ENCODE measurements at places on chromosomes 12 and 14.
A peak's percentile ranks its signal among the peaks of the same experiment; 100 is the strongest.

GRCh38 chr14:91473046-91473445 is 37.1 kb downstream of the PPP4R3A start:
- no peak for DNase-seq

GRCh38 chr14:82046512-82047226 is 513.0 kb upstream of the SEL1L start:
- no peak for DNase-seq

- no peak for DNase-seq
Measured at GRCh38 chr14:49250109-49250508, 336.1 kb downstream of the RPS29 start.

DNA sequence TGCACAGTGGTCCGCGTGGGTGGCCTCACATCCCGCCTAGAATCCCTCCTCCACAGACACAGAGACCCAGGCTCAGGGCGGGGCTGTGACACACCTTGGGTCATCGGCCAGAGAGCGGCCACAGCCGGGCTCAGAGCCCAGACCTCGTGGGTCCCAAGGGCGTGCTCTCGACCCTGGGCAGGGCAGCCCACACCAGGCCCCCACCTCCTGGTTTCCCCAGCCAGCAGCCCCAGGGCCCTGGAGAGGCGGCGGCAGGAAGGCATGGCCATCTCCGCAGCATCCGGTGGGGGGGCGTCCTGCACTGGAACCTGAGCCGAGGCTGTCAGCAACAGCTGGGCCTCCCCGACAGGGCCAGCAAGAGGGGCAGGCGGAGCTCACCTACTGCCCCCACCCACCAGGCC is 15.2 kb downstream of the JAG2 start:
- DNase-seq: no peak

DNA sequence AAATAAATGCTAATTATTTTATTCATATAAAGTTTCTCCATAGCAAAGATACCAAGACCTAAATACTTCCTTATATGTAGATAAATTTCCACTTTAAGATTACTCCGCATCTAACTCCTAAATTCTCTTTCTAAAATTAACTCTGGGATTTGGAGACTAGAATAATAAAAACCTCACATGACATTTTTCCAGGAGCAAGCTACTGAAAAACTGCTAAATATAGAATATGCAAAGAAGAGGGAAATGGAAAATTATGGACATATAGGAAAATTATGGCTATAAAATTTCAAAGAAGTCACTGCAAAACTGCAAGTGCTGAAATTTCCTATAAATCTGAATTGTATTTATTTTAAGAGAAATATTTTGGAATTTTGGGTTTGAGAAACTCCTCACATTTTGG is 186.2 kb downstream of the DUSP6 start:
- DNase-seq: no peak

DNA sequence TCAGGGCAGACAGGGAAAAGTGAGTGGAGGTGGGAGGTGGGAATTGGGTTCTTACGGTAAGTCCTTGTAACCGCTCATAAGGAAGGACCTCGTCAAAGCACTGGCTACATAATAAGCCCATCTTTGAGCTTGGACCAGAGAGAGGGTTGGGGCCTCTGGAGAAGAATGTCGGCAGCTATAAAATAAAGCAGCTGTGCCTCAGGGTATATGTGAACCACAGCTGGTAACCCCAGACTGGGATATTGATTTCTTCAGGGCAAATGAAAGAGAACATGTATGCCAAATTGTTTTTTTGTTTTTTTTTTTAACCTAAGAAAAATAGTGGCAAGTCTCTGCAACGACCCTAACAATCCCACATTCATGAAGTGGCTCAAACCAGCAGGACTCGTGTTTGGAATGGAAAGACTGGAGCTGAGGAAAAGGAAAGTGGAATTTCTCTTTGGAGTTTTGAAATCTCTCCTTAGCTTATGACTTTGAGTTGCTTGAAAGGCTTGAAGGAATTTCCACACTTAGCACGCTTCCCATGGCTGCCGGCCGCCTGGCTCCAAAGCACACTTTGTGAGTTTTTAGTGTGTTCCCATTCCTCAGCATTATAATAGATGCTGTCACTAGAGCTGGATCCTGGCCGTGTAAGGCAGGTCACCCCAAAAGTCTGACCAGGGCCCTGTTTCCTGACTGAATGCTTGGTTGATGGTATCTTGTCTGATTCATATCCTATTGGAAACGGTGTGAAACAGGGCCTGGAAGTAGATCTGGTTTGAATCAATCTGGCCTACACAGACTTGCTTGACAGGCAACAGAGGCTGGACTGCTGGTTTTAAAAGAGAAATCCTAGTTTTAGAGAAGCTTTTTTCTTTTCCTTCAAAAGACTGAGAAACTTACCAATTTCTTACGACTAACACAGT is 244.7 kb downstream of the MSRB3 start:
- DNase-seq: no peak

- no peak for DNase-seq
Measured at GRCh38 chr14:35231207-35231760, 60.9 kb upstream of the PSMA6 start.

- DNase-seq: no peak
Measured at GRCh38 chr12:49983892-49984291, 11.1 kb downstream of the AQP6 start.

- DNase-seq: no peak
Measured at GRCh38 chr12:90970471-90970870, 15.5 kb upstream of the CCER1 start.

GRCh38 chr12:11730299-11731041 is 81.0 kb downstream of the ETV6 start:
- DNase-seq: peak; percentile 55

GRCh38 chr12:76542908-76543307 is 16.7 kb downstream of the OSBPL8 start:
- no peak for DNase-seq

- DNase-seq: no peak
Measured at GRCh38 chr12:46843811-46844210, 18.0 kb upstream of the SLC38A4 start.

GRCh38 chr14:69135133-69135532 is 17.8 kb downstream of the DCAF5 start:
- no peak for DNase-seq

DNA sequence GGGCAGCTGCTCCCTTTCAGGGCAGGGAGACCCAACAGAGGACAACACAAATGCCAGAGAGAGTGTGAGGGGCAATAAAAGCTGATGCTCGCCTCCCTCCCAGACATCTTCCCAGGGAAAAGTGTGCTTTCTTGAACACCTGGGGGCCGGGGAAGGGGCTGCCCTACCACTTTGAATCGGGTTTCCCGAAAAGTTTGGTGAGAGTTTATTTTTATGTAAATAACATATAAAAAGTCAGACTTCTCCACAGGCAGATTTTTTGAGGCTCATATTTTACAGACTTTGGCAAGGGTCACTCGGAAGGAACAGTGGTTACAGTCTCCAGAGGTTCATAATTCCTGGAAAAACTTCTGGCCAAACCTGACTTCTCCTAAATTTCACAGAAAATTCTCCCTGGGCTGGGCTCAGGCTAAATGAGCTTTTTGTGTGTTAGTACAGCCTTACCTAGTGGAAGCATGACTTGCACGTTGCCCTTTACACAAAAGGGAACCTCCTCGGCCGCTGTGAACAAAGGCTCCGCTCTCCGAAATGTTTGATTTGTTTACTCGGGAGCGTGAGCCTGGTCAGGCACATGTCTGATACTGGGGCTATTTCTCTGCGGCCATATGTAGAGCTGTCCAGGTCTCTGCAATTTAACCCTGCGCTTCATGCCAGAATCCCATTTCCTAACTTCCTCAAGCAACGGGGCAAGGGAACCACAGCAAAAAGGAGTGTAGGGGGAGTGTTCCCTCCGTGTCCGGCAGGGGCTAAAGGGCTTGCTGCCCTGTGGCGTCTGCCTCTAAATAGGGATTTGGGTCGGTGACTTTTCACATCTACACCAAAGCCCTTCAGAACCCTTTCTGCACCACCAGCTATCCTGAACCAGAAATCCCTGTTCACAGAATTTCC is 3.4 kb downstream of the RTL1 start:
- no peak for DNase-seq

- peak; percentile 68 for DNase-seq
Measured at GRCh38 chr14:74618078-74618952, 6.3 kb upstream of the LTBP2 start.

- peak; percentile 51 for DNase-seq
Measured at GRCh38 chr12:95998611-95999286, 2.6 kb upstream of the HAL start.

DNA sequence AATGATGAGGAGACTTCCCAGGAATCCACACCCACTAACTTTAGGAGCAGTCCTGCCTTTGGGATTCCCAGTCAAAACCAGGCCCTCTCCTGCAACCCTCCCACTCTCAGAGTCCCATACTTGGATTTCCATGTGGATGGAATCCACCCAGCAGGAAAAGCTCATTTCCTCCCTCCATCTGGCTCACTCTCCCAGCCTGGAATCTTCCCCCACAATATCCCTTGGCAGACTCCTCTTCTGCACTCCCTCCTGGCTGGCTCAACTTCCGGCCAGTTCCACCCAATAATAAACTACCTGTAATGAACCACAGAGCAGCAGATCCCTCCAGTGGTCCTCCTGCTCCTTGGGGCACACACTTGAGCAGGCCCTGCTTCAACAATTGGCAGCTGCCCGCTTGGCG is 102.8 kb upstream of the EGLN3 start:
- DNase-seq: no peak

DNA sequence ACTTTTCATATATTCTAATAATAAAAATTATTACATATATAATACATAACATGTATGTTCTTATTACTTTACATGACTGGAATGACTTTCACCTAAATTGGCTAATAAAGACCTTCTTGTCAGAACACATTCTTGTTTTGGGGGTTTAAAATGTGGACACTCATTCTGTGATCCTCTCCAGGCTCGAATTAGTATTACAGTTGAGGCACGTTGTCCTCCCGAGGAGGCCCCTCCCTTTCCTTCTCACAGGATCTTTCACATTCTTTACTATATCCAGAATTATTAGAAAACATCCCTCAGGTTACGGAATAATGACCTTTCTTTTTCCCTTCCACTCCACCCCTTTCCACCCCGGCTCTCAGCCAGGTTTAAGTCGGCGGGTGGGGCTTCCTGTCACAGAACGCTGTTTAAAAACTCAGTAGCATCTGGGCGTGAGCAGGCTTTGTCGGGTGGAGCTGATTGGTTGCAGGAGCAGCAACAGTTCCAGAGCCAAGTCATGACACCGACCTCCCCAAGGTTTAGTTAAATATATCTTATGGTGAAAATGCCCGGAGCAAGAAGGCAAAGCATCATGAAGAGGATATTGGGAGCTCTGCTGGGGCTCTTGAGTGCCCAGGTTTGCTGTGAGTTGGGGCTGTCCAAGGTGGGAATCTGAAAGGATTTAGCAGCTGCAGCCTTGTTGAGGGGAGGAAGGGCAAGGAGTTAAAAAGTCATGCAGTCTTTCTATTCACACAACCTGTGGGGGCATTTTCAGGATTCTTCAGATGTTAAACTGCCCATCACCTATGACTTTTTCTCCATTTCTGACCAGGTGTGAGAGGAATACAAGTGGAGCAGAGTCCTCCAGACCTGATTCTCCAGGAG is 396.7 kb upstream of the OR4E1 start:
- peak; percentile 43 for DNase-seq

DNA sequence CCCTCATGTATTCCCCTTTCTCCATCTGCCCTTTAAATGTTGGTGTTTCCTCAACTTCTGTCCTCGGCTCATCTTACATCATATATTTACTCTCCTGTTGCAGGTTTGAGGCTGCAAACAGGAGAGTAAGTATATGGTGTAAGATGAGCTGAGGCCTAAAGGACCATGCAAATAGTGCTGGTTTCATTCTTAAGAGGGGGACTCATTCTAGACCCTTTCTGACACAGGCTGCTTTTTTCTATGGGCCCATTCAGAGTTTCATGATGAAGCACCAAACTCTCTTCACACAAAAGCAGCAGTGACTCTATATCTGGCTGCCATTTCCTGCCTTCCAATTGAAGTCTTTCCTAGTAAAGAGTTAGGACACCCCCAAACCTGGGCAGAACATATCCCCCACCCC is 218.5 kb downstream of the PHLDA1 start:
- no peak for DNase-seq

- DNase-seq: no peak
Measured at GRCh38 chr12:77060883-77061240, 4.5 kb downstream of the E2F7 start.

GRCh38 chr12:128155571-128155970 is 111.4 kb upstream of the TMEM132C start:
- DNase-seq: no peak

DNA sequence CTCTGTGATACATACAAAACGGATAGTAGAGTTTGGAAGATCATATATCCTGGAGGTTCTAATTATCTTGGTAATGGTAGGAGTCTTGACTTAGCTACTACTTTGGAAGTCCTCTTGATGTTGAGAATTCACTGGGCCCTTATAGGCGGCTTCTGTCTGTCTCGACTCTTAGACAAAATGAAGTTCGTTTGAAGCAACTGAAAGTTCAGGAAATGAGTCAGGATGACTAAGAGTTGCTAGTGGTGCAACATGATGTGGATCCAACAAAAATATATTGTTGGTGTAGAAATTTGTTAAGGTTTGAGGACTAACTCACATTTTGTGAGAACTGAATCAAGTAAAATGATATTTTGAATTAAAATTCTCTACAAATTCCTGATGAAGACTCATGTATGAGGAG is 272.7 kb downstream of the AEBP2 start:
- DNase-seq: no peak

- DNase-seq: no peak
Measured at GRCh38 chr14:31442284-31442683, 15.0 kb downstream of the DTD2 start.

DNA sequence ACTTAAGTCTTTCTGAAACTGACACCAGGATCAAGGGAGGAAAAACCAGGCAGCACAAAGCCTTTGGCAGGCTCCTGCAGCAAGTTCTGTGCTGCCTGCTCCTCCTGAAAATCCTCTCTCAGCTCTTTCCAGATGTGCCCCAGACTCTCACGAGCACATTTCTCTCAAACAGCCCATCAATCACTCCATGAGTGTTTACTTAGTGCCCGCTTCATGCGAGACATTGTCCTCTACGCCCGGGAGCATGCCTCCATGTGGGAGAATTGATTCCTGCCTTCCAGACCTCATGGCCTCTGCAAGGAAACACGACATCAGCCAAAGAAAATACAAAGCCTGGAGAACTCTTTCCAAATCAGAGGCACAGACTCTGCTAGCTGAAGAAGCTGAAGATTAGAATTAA is 46.5 kb upstream of the TSPAN11 start:
- DNase-seq: no peak

GRCh38 chr12:2892246-2892645 is 1.6 kb downstream of the TULP3 start:
- DNase-seq: no peak

DNA sequence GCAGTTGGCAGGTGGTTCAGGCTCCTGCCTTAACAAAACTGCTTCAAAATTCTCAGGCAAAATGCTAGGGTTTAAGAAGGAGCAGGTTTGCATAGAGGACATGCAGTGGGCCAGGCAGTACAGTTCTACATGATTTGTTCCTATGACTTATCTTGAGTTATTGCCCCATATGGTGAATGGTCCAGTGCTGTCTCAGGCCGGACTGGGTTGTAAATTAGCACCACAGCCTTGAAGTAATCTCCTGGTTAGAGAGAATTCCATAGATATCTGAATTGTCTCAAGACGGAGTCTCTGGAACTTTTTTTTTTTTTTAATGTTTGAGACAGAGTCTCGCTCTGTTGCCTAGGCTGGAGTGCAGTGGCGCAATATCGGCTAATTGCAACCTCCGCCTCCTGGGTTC is 11.8 kb upstream of the PRPF39 start:
- DNase-seq: no peak
